ENCODE measurements at places on chromosomes 3 and 15.

DNA sequence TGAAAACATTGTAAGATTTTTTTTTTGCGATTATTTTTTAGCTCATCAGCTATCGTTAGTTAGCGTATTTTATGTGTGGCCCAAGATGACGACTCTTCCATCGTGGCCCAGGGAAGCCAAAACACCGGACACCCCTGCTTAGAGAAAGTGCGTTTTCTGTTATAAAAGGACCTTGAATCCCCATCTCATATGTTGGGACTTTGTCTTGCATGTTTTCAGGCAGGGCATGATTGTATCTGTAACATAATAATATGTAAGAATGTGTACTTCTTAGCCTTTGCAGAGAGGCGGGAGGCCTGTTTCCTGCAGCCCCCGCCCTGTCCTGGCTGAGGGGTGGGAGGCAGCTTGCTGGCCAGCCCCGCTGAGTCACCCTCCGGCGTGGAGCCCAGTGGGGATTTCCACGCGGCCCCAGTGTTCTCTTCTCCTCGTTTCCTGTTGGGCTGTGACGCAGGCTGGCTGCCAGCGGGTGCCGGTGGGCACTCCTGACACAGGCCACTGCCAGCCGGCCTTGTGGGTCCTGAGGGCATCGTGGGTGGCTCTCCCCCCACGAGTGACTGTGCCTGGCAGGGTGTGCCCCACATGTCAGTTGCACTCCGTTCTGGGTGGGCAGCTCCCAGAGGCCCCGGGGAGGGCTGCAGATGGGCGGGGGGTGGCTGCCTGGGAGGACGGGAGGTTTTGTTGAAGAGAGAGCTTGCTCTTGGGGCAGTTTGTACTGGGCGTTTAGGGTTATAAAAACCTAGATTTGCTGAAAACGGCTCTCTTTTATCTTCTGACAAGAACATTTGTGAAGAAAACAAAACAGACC is 55.6 kb downstream of the SMAD3 start:
- peak; percentile 54 for DNase-seq

- DNase-seq = no peak
Observed at GRCh38 chr3:112017091-112017490, 17.4 kb upstream of the TMPRSS7 start.

- no peak for DNase-seq
Observed at GRCh38 chr15:87144775-87145174, 1065.1 kb downstream of the AGBL1 start.

DNA sequence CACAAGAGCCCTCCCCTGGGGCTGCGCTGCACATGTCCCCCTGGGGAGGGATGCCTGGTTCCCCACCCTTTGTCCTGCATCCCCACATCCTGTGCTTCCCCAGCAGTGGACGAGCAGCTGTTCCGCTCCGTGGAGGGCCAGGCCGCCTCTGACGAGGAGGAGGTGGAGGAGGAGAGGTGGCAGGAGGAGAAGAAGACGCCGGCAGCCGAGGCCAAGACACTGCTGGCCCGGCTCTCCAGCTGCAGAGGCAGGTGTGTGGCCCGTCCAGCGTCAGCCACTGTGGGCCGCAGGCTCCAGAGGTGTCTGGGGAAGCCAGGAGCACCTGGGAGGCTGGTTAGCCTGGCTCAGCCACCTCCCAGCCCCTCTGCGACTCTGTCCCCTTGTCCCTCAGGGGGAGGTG is 27.9 kb upstream of the GP9 start:
- DNase-seq = no peak

- no peak for DNase-seq
Observed at GRCh38 chr15:93049233-93049632, 39.8 kb downstream of the RGMA start.
